ENCODE measurements at places on chromosomes 2 and 18. TPM values are rescaled to one million over a fixed set of nuclear protein-coding genes. Genes with fewer than 3 reads are reported as not detected.

- DNase-seq = no peak
These were observed 1049.2 kb upstream of the ZEB2 start for GRCh38 chr2:145569108-145569507.

DNA sequence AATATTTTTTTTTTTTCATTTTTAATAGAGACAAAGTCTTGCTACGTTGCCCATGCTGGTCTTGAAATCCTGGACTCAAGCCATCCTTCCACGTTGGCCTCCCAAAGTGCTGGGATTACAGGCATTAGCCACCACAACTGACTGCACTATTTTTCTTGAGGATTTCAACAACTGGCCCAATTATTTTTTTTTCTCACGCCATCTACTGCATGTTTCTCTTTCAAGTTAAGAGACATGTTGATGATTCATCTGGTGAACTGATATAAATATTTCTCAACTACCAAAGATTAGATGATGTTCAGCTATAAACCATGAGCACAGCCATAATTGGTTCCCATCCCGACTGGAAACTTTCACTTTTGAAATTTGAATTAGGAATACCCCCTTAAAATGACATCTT is 688.4 kb upstream of the SYT4 start:
- no peak for DNase-seq

GRCh38 chr2:99545066-99545465 is 55.2 kb upstream of the REV1 start:
- no peak for DNase-seq

ERBB4 gene
- polyA plus RNA-seq = 4.3 TPM

DNA sequence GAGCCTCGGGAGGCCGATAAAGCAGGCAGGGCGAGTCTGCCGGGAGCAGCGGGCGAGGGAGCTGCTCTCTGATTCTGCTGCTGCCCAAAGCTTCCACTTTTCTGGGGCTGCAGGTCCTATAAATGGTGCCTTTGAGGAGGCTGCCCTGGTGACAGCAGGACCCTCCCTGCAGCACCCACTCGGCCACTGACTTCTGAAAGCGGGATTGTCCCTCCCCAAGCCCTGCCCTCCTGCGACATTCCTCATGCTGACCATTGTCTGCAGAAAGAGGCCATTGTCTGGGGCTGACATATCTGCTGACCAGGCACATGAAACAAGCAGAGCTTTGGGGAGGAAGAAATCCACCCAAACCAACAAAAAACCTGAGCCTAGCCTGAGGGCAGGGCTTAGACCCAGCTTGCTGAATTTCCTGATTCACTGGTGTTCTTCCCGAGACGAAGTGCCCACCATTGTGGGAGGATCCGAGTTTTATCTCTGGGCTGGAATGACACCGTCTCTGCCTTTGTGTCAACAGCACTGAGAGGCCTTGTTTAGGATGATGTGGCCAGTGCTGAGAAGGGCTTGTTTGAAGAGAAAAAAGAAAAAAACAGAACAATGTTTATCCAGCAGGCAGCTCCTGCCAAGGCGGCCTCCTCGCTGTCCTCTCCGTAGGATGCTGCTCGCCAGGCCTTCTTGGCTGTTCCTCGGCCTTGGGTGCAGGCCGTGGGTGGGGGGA is 129.7 kb downstream of the MYCN start:
- DNase-seq = peak; percentile 70

STRN gene
- polyA plus RNA-seq = 7.7 TPM

DNA sequence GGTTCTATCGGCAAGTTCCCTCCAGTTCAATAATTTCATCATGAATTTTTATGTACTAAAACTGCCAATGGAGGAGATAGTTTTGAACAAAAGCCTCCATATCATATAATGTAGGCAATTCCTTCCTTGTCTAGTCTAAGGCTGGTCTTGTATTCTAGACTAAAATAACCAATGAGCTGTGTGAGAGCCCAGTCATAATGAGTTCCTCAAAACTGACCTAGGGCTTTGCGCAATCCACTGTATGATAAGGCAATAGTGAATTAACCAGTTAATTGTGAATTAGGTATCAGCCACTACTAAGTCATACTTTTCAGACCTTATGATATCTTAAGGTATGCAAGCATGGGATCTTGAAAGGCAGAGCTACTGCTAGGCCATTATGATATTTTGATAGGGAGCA is 7.6 kb upstream of the UXS1 start:
- DNase-seq = no peak

DNA sequence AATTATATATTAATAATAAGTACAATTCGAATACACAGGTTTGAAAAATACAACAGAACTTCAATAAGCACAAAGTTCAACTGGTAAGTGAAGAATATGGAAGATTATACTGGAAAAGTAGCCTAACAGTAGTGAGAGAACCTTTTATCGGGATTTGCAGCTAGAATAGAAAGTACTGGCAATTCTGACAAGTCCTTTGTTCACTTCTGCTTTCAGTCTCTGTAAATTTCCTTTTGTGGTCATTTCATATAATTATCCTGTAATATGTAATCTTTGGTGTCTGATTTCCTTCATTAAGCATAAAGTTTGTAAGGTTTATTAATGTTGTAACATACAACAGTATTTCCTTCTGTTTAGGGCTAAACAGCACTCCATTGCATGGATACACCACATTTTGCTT is 67.2 kb downstream of the CUL3 start:
- DNase-seq = no peak

IL36A gene
- polyA plus RNA-seq = not detected

DNA sequence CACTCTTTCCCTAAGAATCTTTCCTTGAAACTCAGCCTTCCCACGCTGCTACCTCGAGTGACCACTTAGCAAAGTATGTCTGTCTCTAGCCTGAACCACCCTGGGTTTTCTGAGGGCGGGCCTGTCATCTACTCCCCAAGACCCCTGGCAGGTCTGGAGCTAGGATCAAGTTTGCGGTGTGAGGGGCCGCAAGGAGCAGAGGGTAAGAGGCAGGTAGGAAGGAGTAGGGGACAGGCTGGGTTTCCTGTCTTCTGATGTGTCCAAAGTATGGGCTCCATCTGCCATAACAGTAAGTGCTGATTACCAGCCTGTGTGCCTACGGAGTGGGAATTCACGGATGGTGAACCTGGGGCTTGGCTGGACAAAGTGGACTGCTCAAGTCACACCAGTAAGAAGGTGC is 25.4 kb downstream of the ZFP36L2 start:
- no peak for DNase-seq

MC2R gene
- polyA plus RNA-seq = not detected

CENPA gene
- polyA plus RNA-seq = 0.18 TPM
